ENCODE measurements at places on chromosomes 2 and 18.
A peak's percentile ranks its signal among the peaks of the same experiment; 100 is the strongest.

DNA sequence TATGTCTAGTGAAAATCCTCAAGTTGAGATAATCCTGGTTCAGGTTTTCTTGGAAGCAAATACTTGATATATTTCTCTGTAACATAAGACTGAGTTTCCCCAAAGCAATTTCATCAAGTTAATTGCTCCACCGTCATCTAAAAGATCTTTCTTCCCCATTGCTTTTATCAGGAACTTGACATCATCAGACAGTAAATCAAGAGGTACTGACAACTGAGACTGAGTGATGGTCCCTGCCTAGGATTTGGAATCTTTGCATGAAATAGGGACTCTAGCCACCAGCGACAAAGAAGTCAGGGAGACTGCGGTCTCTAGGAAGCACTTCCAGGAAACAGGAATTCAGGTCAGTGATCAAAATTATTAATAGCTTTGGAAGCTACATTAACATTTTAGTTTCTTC, 43.4 kb upstream of the SCN1A start:
- no peak for DNase-seq

DNA sequence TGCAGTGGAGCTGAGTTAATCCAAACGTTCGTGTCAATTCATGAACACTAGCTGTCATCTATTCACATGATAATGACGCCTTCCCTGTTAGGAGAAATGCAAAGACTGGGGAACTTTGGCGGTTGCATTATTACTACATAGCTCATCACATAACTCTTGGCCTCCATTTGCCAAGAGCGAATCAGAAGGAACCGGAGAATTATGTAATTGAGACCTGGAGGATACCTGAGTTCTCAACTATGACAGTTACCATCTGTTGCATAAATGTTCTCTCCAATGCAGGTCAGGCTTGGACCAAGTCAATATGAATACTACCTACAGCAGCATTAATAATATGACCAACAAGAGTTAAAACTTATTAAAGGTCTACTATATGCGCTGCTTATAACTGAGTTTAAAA, 274.5 kb downstream of the CLIP4 start:
- DNase-seq = no peak

- no peak for DNase-seq
Measured at GRCh38 chr2:195863121-195863520, 205.5 kb downstream of the DNAH7 start.

GRCh38 chr18:52682260-52682659, 342.3 kb downstream of the DCC start:
- peak; percentile 87 for DNase-seq

DNA sequence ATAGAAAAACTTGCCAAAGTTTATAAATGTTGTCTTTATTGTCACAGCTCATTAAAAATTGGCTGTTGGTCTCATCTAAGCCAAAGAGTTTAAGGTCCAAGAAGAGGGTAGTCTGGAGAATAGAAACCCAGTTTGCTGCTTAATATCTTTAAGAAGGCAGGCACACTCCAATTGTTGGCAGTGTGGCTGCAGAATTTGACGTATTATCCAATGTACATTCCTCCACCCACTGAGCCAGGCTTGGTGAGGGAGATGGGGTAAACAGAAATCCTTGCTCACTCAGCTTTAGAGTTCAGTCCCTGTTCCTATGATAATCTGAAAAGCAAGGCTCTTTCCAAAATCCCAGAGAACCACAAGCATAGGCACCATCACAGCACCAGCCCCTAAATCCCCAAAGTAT, 10.7 kb upstream of the ADD2 start:
- no peak for DNase-seq

DNA sequence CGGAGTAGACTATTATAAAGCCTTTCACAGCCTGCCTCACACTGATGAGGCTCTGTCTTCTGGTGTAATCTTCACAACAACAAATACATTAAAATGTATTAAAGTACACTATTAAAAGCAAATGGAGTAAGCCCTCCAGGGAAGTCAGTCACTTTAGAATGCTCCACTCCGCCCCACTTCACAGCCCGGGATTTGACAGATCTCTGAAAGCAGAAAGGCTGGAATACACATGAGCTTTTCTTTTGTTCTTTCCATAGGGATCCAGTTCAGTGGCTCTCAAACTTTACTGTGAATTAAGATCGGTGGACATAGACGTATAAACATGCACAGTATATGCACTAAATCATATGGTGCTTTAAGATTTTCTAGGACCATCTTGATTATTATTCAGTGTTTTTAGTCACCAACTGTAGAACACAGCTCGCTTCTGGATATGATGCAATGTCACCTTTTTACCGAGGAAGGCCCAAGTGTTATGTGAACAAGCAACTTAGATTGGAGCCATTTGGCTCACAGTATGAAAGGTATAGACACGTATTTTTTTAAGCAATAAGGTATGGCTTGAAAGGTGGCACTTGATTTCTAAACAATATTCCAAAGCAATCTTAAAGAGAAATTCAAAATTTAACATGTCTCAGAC, 151.1 kb downstream of the PRKCE start:
- DNase-seq = no peak

GRCh38 chr2:3712831-3713503, 9.6 kb downstream of the DCDC2C start:
- no peak for DNase-seq

GRCh38 chr18:39945076-39945475, 2010.0 kb upstream of the PIK3C3 start:
- no peak for DNase-seq

GRCh38 chr2:215653344-215654030, 217.6 kb upstream of the FN1 start:
- DNase-seq = no peak

GRCh38 chr2:143152637-143153036, 23.4 kb downstream of the ARHGAP15 start:
- DNase-seq = no peak

GRCh38 chr2:77099961-77100360, 422.2 kb downstream of the LRRTM4 start:
- no peak for DNase-seq

GRCh38 chr2:158142568-158143332, 41.1 kb downstream of the UPP2 start:
- peak; percentile 44 for DNase-seq
